Spleen (tissue), 13 donors: ENCODE measurements at places on chromosomes 13 and 19. TPM values are rescaled to one million over a fixed set of nuclear protein-coding genes. Genes with fewer than 3 reads are reported as not detected.

CYP4F3 gene
- polyA plus RNA-seq = 0.48 TPM

ZNF223 gene
- 2.9 TPM for polyA plus RNA-seq

GRCh38 chr19:19278315-19278714 lies 5.2 kb upstream of the TM6SF2 start:
- H3K4me3 ChIP-seq = no peak overlapping the region
- H3K27me3 ChIP-seq = peaks cover 1% of the 10 kb centered on the region
- H3K27ac ChIP-seq = no peak overlapping the region
- DNase-seq = no peak
- H3K4me1 ChIP-seq = peaks cover 2% of the 10 kb centered on the region
- H3K36me3 ChIP-seq = peaks cover 87% of the 10 kb centered on the region

DNA sequence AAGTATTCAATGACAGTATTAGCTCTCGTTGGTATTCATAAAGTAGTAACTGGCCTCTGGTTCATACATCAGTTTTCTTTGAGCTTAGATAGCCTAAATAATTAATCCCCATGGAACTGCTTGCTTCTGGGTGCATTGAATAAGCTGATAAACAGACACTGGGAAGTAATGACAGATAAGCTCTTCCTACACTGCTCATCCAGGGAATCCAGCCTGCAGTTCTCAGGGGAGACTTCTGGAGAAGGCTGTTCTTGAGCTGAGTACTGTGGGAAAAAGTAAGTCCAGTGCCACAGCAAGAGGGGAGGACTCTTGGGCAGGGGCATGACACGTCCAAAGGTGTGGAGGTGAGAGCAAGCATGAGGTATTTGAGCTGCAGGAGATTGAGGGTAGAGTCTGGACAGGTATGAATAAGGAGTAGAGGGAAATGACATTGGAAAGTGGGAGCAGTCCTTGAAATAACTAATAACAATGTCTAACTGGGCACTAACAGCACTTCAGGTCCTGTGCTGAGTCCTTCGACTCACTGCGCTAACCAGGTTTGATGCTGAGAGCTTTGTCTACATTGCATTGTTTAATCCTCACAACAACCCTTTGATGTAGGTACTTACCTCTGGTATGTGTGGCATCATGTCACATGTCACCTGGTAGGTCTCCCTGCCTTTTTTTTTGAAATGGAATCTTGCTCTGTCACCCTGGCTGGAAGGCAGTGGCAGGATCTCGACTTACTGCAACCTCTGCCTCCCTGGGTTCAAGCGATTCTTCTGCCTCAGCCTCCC lies 7.2 kb downstream of the GARRE1 start:
- no peaks in the 10 kb centered on the region for H3K27me3 ChIP-seq
- no peaks in the 10 kb centered on the region for H3K36me3 ChIP-seq
- H3K27ac ChIP-seq = no peak overlapping the region
- no peak for DNase-seq

- DNase-seq = peak; percentile 60
- no peak overlapping the region for H3K4me3 ChIP-seq
- H3K4me1 ChIP-seq = no peaks in the 10 kb centered on the region
- no peaks in the 10 kb centered on the region for H3K36me3 ChIP-seq
Measured at GRCh38 chr13:100694722-100695508, 20.3 kb upstream of the TMTC4 start.

DNA sequence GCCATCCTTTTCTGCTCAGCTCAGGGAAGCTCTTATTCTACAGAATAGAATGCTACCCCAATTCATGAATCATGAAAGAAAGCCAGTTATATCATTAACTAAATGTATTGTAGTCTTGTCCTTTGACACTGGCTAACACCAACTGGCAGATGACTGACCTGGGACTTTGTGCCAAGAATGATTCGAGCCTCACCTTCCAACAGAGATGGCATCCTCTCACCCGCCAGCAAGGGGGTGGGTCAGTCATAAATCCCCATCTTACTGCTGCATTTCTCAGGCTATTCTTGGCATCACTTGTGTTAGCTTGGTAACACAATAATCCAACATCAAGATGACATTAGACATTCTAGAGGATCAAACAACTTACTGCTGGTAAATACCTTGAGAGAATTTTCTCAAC lies 1239.8 kb upstream of the MIR17HG start:
- H3K4me1 ChIP-seq = no peaks in the 10 kb centered on the region
- no peaks in the 10 kb centered on the region for H3K36me3 ChIP-seq
- no peaks in the 10 kb centered on the region for H3K27me3 ChIP-seq
- no peak overlapping the region for H3K4me3 ChIP-seq
